ENCODE measurements at places on chromosomes 13 and 19.

DNA sequence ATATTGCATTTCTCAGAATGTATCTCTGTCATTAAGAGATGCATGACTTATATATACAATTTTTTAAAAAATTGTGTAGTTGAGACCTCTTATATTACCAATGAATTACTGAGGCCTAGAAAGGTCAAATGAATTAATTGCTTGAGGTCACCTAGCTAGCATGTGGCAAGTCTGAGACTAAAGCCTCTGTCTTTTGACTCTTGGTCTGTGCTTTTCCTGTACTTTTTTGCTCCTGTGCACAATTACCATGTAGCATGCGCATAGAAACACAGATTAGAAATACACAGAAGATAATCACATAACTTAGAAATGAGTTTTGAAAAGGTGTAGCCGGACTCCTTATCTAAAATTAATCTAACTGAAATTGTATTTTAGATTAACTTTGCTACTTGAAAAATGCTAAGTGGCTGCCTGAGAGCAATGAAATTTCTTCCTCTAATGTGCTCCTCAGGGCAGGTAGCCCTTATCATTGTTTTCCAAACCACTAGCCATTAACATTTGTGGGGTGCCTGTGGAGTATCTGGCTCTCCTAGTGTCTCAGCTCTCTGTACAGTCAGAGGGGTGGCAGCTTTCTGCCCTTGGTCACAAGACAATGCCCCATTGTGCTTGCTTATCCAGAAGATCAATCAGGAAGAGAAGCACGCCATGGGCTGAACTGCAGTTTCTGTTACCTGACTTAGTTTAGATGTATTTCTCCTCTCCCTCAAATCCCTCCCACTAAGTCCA lies 119.6 kb downstream of the RFC3 start:
- DNase-seq, result no peak

GRCh38 chr19:13850910-13851733 lies 25.8 kb upstream of the NANOS3 start:
- DNase-seq, result no peak

- DNase-seq, result no peak
These were observed 206.1 kb downstream of the SUCLA2 start for GRCh38 chr13:47794963-47795362.

- DNase-seq, result no peak
These were observed 70.1 kb downstream of the TDRD3 start for GRCh38 chr13:60467098-60467497.

- peak; percentile 48 for DNase-seq
These were observed 759 bp downstream of the PPP1R15A start for GRCh38 chr19:48872884-48873475.

DNA sequence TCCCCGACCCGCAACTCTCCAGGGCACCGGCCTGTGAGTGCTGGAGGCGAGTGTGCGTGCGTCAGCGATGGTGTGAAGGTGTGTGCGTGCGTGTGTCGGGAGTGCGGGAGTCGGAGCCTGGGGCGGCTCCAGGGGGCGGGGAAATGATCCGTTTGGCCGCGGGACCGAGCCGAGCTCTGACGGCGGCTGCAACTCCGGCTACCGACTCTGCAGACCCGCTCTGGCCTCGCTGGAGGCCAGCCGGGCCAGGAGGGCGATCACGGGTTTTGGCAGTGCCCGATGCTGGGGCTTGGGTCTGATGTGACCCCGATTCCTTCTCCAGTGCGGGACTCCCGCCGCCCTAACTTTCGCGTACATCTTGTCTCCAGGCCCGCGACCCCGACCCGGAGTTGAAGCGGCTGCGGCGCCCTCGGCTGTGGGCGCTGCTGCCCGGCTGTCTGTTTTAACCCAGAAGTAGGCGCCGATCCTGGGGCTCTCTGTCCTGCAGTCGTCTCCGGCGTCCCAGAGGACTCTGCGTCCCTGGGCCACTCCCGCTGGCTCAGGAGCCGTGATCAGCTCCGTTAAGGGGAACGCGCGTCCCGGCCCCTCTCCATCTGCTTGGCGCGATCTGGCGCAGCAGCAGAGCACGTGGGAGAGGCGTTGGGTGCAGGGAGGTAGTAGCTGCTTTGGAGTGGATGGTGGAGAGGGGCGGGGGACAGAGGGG lies 1.2 kb downstream of the CHST8 start:
- peak; percentile 44 for DNase-seq

DNA sequence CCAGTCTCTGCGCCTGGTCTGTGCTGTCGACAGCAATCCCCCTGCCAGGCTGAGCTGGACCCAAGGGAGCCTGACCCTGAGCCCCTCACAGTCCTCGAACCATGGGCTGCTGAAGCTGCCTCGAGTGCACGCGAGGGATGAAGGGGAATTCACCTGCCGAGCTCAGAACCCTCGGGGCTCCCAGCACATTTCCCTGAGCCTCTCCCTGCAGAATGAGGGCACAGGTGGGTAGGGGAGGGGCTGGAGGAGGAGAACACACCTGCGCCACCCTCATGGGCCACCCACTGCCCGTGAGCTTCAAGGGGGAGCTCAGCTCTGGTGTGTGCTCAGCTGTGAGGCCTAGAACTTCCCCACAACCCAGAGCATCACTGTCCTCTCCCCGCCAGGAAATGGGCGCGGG lies 38.6 kb upstream of the CD33 start:
- no peak for DNase-seq

DNA sequence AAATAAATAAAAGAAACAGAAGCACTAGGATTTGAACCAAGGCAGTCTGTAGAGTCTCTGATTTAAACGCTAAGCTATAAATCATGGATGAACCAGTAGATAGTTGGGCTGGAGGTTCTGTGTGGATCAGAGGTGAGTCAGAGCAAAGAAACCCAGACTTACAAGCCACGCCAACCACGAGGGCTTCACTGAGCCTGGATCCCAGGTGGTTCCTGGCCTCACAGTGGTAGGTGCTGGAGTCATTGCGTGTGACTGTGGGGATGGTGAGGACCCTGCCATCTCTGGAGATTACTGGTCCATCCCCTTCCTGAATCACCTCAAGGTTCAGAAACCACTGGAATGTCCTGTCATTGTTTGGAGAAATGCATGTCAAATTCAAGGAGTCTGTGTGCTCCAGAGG lies 19.3 kb upstream of the CEACAM20 start:
- no peak for DNase-seq

DNA sequence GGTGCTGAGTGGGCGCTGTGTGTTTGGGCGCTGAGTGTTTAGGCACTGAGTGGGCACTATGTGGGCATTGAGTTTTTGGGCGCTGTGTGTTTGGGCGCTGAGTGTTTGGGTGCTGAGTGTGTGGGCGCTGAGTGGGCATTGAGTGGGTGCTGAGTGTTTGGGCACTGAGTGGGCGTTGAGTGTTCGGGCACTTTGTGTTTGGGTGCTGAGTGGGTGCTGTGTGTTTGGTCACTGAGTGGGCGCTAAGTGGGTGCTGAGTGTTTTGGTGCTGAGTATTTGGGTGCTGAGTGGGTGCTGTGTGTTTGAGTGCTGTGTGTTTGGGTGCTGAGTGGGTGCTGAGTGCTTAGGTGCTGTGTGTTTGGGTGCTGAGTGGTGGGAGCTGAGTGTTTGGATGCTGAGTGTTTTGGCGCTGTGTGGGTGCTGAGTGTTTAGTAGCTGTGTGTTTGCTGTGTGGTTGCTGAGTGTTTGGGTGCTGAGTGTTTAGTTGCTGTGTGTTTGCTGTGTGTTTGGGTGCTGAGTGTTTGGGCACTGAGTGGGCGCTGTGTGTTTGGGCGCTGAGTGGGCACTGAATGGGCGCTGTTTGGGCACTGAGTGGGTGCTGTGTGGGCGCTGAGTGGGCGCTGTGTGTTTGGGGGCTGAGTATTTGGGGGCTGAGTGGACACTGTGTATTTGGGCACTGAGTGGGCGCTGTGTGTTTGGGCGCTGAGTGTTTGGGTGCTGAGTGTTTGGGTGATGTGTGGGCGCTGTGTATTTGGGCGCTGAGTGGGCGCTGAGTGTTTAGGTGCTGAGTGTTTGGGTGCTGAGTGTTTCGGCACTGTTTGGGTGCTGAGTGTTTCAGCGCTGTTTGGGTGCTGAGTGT lies 47.2 kb upstream of the F7 start:
- no peak for DNase-seq

- DNase-seq, result no peak
These were observed 3.1 kb downstream of the KISS1R start for GRCh38 chr19:920051-920864.

DNA sequence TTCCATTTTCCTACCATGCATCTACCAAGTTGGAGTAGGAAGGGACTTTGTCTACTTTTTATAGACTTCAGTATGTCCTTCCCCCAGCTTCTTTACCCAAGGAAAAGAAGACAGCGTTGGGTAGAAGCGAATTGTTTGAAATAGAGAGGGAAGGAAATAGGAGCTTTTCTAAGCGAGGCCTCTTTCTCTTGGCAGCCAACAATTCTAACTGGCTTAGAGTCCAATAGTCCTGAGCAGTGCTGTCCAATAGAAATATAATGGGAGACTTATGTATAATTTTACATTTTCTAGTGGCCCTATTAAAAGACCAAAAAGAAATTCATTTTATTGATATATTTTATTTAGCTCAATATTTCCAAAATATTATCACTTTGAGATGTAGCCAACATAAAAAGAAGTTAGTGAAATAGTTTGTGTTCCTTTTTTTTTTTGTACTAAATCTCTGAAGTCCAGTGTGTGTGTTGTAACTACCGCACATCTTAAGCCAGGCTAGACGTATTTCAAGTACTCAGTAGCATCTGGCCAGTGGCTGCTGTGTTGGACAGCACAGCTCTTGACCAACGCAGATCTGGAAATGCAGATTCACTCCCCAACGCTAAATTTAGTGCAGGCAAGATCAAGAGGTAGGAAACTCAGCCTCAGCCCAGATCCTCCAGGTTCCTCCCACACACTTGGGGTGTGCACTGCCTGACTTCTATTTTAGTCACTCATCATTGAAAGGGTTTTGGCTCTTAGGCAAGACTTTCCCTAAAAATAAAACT lies 179.2 kb downstream of the SHISA2 start:
- DNase-seq, result no peak

GRCh38 chr13:100789968-100790367 lies 115.4 kb upstream of the TMTC4 start:
- no peak for DNase-seq

- DNase-seq, result no peak
These were observed 2.3 kb downstream of the ITGBL1 start for GRCh38 chr13:101454767-101455166.

DNA sequence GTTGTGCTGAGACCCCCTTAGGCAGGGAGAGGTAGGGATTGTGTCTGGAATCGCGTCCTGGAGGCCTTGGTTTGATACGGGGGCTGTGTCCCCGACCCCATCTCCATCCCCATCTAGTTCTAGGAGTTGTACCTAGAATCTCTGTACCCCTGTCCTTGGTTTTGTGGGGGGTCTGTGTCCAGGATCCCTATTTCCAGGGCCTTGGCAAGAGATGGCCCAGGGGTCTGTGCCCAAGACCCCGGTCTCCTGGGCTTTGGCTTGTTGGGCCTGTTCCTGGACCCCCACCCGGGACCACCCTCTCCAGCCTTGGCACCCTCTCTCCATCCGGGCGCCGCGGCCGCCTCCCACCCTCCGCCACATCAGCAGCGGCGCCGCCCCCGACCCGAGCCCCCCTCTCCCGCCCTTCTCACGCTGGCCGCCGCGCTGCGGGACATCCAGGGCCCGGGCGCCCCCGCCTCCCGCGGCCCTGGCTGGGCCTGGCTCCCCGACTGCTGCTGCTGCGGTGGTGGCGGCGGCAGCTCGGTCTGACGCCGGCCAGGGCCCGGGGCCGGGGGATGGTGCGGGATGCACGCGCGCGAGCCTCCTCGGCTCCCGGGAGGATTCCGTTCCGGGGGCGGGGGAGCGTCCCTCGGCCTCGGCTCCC lies at the start of gene NUMBL:
TSS of gene NUMBL (minus strand) at position 602 of the 643 bp plus-strand sequence. CDS start at position 434, 168 bp downstream.
- no peak for DNase-seq

- DNase-seq, result no peak
These were observed 844.8 kb downstream of the PCDH17 start for GRCh38 chr13:58476206-58476918.

DNA sequence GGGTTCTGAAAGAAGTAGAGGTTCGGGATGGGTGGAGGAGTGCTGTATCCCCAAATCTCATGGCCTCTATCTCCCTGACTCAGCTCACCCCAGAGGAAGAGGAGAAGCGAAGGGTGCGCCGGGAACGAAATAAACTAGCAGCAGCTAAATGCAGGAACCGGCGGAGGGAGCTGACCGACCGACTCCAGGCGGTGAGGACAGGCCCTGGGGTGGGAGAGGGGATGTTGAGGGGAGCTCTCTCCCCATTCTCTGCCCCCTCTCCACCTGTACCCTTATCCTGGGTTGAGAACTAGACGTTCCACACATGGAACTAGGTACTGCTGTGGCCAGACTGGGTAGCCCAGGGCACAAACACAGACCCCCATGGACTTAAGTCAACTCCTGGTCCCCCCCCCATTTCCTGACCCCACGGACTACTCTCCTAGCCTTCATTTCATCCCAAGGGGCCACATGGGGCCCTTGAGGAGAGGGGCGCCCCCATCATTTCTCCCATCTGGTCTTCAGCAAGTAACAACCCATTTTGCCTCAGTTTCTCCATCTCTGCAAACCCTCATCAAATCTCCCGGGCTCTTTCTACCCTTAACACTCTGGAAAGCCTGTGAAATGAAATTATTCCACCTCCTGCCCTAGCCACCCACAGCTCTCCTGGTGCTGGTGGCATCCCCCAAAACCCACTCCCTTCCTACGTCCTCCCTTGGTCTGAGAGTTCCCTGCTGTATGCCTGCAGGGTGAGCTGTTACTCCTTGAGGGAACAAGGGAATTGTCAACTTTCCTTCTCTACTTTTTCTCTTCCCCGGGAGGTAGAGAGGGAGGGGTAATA lies 3.5 kb downstream of the FOSB start:
- DNase-seq, result no peak

- no peak for DNase-seq
These were observed 1.0 kb downstream of the HAUS5 start for GRCh38 chr19:35613574-35613973.

- DNase-seq, result no peak
These were observed 47.5 kb upstream of the MBNL2 start for GRCh38 chr13:97174638-97175037.

DNA sequence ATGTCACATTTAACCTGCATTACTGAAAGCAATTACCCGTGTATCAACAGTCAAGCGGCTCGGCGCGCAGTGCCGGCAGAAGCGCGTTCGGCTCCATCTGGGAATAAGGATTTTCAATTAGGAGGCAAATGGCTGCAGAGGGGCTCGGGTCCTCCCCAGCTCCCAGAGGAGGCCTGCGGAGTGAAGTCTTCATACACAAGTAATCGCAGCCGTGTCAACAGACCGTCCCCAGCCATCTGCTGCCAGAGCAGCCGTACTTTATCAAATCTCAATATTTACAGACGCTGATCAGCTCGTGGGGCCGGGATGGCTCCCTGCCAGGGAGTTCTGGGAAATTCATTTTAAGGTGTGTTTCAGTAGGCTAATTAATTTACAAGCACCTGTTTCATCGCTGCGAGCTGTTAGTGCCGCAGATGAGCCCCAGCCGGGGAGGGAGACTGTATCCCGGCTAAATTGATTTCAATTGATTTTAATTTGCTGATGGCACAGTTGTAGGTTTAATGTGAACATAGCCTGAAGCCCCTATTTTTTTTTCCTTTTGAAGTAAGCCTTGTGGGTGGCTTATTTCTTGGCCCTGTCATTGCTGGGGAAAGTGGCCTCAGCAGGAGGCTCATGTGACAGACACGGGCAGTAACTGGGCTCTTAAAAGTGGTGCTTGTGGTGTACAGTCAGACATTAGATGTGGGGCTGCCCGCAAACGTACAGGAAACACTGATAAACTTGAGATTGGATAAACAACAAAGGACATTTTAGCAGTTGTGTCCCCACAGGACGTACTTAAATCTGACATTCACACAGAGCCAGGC lies 252.7 kb downstream of the TEX29 start:
- DNase-seq, result peak; percentile 77

GRCh38 chr19:21604351-21604926 lies 99.0 kb downstream of the ZNF429 start:
- no peak for DNase-seq

- DNase-seq, result no peak
These were observed 64.8 kb downstream of the MIPEP start for GRCh38 chr13:23824371-23824770.
